ENCODE measurements at places on chromosomes 16 and 17.
A peak's percentile ranks its signal among the peaks of the same experiment; 100 is the strongest.

- no peak for DNase-seq
Observed at GRCh38 chr17:59186850-59187249, 23.0 kb upstream of the SMG8 start.

- no peak for DNase-seq
Observed at GRCh38 chr16:15641753-15642556, 999 bp downstream of the MARF1 start.

DNA sequence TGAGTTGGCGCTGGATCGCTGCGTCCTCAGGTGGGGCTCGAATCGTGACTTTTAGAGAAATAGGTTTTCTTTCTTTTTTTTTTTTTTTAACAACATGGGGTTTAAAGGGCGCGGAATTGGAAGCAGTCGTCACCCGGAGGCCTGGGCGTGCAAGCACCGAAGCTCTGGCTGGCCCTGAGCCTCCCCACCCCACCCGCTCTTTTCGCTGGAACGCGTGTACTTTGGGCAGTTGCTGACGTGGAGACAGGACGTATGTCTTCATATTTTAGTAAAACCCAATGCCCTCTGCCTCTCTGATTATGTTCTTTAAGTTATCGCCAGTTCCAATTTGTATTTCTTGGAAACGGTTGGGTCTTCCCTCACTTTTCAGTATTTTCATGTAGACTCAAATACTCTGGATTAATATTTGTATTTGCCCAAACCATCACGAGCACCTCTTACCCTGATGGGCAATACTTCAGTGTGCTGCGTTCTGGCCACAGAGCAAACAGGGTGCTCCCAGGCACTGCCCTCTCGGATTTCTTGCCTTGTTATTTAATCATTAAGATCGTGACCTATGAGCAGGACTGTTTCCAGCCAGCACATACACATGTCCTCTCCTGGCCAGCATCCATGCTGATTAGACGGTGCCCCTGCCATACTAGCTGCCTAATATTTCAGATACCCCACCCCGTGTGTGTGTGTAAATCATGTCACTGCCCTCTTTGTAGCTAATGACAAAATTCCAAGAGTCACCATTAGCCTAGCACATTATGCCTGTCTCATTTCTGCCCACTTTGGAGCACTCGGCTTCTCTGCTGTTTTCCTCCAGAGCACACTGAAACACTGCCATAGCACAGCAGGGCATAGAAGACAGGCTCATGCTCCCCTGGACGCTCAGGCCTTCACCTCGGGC lies 805 bp upstream of the C16orf95 start:
- DNase-seq, result peak; percentile 15

GRCh38 chr17:37516127-37516571 lies 26.5 kb downstream of the DUSP14 start:
- no peak for DNase-seq

DNA sequence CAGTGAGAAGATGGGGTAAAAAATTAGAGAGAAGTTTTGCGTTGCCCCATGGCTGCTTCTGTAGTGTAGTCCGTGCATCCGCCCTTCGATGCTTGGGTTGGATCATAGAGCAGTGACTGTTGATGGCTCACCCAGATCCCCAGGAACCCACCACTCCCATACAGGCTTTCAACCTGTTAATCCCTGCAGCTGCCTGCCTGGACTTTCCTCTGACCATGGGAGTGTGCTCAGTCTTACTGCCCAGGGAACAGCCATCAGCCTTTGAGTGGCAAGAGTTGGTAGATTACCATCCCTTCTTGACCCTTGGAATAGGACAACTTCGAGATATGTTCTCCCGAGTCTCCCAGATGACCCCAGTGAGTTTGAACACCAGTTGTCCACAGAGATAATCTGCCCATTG lies 299.5 kb upstream of the HSBP1 start:
- no peak for DNase-seq

DNA sequence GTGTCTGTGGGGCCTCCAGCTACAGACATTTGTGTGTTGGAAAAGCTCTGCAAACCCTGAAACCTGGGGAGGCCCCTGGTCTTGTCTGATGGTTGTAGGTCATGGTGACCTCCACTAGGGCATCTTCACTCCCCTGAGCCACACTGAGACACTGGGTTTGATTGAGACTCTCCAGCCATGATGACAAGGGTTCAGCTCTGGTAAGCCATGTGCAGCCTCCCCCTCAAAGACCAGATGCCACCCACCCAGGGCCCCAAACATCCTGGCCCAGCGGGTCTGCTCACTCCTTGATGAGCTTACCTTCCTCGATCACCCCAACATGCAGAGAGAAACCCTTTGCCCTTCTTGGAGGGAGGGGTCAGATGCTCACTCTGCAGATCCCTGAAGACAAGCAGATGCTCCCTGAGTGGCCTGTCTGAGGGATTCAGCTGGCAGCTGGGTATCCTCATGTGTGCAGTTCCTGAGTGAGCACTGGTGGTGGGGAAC lies 101.6 kb downstream of the METRNL start:
- no peak for DNase-seq

DNA sequence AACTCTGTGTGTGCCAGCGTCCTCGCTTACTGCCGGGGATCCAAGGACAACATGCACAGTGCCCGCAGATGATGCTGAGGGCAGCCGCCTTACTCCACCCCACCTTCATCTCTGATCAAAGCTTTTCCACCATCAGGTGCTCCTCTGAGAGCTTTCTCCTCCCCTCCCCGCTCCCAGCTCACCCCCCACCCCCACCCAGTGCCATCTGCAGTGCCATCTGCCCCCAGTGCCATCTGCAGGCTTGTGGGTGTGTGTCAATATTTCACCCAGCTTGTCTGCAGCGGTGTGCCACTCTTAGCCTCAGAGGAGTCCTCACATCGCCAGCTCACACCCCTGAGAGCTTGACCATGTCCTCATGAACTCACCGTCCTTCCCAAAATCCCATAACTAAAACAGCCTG lies 98.2 kb upstream of the NOL11 start:
- DNase-seq, result no peak

GRCh38 chr17:30229012-30229411 lies 6.5 kb downstream of the SLC6A4 start:
- DNase-seq, result no peak

GRCh38 chr16:85570735-85571562 lies 42.2 kb upstream of the GSE1 start:
- DNase-seq, result no peak
